ENCODE measurements at places on chromosomes 3 and 15.
A peak's percentile ranks its signal among the peaks of the same experiment; 100 is the strongest.

- H3K27ac ChIP-seq: no peak overlapping the region
- H3K36me3 ChIP-seq: no peaks in the 10 kb centered on the region
- no peak overlapping the region for H3K4me3 ChIP-seq
- no peak for DNase-seq
- H3K4me1 ChIP-seq: no peaks in the 10 kb centered on the region
Observed at GRCh38 chr3:66534304-66534845, 33.6 kb upstream of the LRIG1 start.

DNA sequence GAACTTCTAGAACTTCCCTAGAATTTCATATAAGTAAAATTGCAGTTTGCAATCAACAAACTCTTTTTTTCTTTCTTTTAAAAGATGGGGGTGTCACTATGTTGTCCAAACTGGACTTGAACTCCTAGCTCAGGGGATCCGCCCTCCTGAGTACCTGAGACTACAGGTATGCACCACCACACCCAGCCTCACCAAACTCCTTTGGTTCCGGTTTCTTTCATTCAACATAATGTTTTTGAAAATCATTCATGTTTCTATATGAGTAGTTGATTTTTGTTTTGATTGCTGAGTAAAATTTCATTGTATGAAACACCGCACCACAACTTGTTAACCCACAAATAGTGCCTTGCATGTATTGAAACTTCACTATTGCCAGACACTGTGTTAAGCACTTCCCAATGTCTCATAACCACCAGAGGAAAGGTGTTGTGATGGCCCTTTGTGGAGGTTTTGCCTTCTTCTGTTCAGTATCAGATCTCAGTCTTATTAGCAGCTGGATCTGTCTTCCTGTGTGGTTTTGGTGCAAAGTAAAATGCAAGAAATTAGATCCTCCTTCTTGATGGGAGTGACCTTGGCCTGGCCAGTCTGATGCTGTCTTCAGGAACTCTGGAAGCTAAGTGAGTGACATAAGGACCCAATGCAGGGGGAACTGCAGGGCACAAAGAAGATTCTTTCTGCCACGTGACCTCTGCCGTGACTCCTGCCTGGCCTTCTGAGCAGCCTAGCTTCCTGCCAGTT lies 78.8 kb upstream of the UBE2E1 start:
- no peaks in the 10 kb centered on the region for H3K27me3 ChIP-seq
- H3K4me1 ChIP-seq: no peaks in the 10 kb centered on the region
- H3K27ac ChIP-seq: no peak overlapping the region
- no peak overlapping the region for H3K4me3 ChIP-seq
- H3K36me3 ChIP-seq: no peaks in the 10 kb centered on the region

GRCh38 chr15:92690395-92690794 lies 34.8 kb upstream of the FAM174B start:
- no peaks in the 10 kb centered on the region for H3K36me3 ChIP-seq
- no peak overlapping the region for H3K4me3 ChIP-seq
- no peak overlapping the region for H3K27ac ChIP-seq
- H3K4me1 ChIP-seq: no peaks in the 10 kb centered on the region
- DNase-seq: no peak
- no peaks in the 10 kb centered on the region for H3K27me3 ChIP-seq

DNA sequence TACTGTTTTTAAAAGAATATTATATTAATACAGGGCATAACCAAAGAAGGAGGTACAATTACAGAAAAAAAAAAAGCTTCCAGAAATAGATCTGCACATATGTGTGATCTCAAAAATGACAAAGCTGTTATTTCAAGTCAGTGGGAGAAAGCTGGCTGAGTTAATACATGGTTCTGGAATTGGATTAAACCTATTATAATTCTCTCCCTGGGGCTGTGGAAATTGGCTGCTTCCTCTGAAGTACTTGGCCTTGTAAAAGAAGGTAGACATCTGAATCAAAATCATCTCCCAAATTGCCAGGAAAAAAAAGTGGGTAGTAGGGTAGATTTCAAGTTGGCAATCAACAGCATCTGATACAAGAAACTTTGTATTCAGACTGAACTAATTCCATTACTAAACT lies 723.9 kb upstream of the ALCAM start:
- DNase-seq: no peak
- no peaks in the 10 kb centered on the region for H3K36me3 ChIP-seq
- H3K27ac ChIP-seq: no peak overlapping the region
- no peak overlapping the region for H3K4me3 ChIP-seq
- no peaks in the 10 kb centered on the region for H3K27me3 ChIP-seq
- H3K4me1 ChIP-seq: no peaks in the 10 kb centered on the region

GRCh38 chr15:63370764-63371163 lies 10.9 kb downstream of the CA12 start:
- no peak for DNase-seq
- H3K4me1 ChIP-seq: no peaks in the 10 kb centered on the region
- no peaks in the 10 kb centered on the region for H3K27me3 ChIP-seq
- no peaks in the 10 kb centered on the region for H3K36me3 ChIP-seq
- no peak overlapping the region for H3K4me3 ChIP-seq

DNA sequence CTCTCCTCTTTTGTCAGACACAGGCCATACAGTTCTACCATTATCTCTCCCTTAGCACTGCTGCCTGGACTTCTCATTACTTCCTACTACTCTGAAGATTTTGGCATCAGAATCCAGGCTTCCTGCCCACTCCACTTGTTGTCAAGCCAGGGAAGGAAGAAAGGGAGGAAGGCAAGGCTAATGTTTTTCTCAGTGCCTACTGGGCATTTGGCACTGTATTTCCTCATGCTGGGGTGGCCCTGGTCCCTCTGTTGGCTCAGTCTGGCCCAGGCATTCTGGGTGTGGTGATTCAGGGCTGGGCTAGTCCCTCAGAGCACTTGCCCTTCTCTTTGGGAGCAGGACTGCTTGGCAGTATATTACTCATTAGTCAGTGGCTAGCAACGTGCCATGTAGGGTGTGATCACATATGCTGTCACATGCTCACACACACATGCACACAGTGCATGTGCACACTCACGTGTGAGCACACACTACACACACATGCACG lies 52.9 kb downstream of the BSN start:
- H3K36me3 ChIP-seq: no peaks in the 10 kb centered on the region
- H3K4me1 ChIP-seq: no peaks in the 10 kb centered on the region
- DNase-seq: no peak
- H3K27ac ChIP-seq: no peak overlapping the region
- no peaks in the 10 kb centered on the region for H3K27me3 ChIP-seq
- no peak overlapping the region for H3K4me3 ChIP-seq

- no peak for DNase-seq
- H3K4me1 ChIP-seq: no peaks in the 10 kb centered on the region
- H3K4me3 ChIP-seq: no peak overlapping the region
- H3K36me3 ChIP-seq: no peaks in the 10 kb centered on the region
- no peak overlapping the region for H3K27ac ChIP-seq
Observed at GRCh38 chr3:136783708-136784191, 31.6 kb upstream of the STAG1 start.

GRCh38 chr3:151445273-151446001 lies 15.4 kb downstream of the IGSF10 start:
- no peaks in the 10 kb centered on the region for H3K36me3 ChIP-seq
- H3K27me3 ChIP-seq: no peaks in the 10 kb centered on the region
- DNase-seq: peak; percentile 66

DNA sequence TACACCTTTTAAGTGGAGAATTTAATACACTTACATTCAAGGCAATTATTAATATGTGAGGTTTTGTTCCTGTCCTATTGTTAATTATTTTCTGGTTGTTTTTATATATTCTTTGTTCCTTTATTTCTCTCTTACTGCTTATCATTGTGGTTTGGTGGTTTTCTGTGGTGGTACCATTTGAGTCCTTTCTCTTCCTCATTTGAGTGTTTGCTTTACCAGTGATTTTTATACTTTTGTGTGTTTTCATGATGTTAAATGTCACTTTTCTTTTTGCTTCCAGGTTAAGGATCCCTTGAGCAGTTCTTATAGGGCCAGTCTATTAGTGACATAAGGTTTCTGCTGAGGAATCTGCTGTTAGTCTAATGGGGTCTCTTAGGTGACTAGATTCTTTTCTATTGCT lies 116.5 kb downstream of the LRRK1 start:
- H3K27me3 ChIP-seq: no peaks in the 10 kb centered on the region
- no peak overlapping the region for H3K27ac ChIP-seq
- no peak for DNase-seq
- no peaks in the 10 kb centered on the region for H3K4me1 ChIP-seq
- no peaks in the 10 kb centered on the region for H3K36me3 ChIP-seq
- no peak overlapping the region for H3K4me3 ChIP-seq

DNA sequence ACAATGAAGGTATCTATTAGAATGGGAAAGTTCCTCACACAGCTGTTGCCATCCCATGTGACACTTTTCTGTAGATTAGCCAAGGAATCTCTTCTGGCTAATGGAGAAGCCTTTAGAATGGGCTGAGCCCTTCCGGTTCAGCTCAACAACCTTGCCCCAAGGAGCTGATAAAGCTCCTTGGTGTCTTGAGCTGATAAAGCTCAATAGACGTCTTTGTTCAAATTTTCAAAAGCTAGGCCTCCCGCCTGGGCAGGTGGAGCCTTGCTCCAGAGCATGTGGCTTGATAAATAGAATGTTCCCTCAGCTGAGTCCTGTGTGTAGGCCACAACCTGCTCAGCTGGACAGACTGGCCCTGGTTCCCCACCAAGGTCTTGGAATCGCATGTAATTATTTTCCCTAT lies 7.2 kb upstream of the BNIP2 start:
- no peaks in the 10 kb centered on the region for H3K4me1 ChIP-seq
- H3K27ac ChIP-seq: no peak overlapping the region
- no peak overlapping the region for H3K4me3 ChIP-seq
- no peaks in the 10 kb centered on the region for H3K27me3 ChIP-seq
- DNase-seq: no peak

DNA sequence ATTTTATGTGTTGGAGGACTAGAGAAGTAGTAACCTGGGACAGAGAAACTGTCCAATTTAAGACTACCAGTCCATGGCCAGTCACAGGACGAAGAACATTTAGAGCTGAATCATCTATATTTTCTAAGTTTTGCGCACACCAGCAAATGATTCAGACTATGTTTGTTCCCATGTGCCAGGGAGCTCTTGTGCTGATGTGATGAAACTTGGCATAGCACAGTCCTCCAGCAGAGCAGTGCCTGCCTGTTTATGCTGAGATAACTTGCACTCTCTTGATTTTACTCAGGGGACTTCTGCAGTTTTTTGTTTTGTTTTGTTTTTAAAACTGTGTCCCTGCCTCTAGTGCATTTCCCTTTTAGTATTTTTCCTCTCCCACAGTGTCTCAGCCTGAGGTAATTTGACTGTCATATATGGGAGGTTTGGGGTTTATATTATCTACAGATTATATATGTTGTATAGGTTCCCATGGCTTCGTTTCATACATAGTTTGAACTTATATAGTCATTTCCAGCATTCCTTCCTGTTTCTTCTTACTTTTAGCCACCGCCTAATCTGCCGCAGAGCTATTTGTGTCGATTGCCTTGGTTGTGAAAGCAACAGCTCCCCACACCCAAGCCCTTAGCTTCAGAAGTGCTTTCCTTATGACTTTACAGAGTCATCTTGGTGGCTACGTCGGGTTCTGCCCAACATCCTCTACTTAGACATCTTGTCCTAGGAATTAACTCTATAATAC lies 45.5 kb downstream of the PPM1L start:
- no peak overlapping the region for H3K27ac ChIP-seq
- no peaks in the 10 kb centered on the region for H3K36me3 ChIP-seq
- H3K4me1 ChIP-seq: no peaks in the 10 kb centered on the region
- H3K27me3 ChIP-seq: no peaks in the 10 kb centered on the region

DNA sequence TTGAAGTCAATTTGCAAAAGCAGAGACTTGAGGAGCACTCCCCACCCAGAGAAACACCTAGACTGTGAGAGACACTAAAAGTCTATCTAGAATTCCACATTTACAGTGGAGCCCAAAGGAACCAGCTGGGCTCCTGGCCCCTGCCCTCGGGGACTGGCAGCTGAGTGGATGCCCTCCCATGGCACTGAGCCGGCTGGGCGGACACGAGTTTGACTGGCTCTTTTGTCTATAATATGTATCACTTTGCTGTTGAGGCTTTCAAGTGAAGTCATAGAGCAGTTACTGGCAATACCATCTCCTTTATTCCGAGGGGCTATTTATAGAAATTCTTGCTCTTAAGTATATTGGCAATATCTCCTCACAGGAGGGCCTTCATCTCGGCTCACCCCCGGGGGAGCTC lies 65.8 kb upstream of the TNFAIP8L3 start:
- no peaks in the 10 kb centered on the region for H3K36me3 ChIP-seq
- H3K4me1 ChIP-seq: no peaks in the 10 kb centered on the region
- no peak overlapping the region for H3K4me3 ChIP-seq
- H3K27ac ChIP-seq: no peak overlapping the region
- no peak for DNase-seq

- no peaks in the 10 kb centered on the region for H3K27me3 ChIP-seq
- H3K27ac ChIP-seq: no peak overlapping the region
- no peaks in the 10 kb centered on the region for H3K4me1 ChIP-seq
Observed at GRCh38 chr3:118001380-118001779, 1033.3 kb downstream of the IGSF11 start.

GRCh38 chr15:99744142-99744541 lies 10.9 kb upstream of the LYSMD4 start:
- no peak for DNase-seq
- H3K4me3 ChIP-seq: no peak overlapping the region
- no peaks in the 10 kb centered on the region for H3K36me3 ChIP-seq
- H3K27ac ChIP-seq: no peak overlapping the region
- no peaks in the 10 kb centered on the region for H3K27me3 ChIP-seq

DNA sequence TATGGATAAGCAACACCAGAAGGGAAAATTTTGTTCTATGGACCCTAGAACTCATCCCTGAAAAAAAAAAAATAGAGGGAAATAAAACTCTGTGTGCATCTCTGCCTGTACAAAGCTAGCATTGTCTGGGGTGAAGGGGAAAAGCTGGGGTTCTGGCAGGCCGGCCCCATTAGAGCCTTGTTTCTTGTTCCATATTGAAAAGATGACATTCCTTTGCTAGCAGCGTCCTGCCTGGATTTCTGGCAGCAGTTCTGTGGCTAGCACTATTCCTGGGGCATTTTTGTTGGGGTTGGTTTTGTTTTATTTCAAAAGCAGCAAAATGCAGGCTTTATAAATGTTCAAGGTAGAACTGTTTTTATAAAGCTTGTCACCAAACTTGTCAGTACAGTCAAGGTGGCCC lies 45.2 kb downstream of the RARB start:
- H3K27ac ChIP-seq: no peak overlapping the region
- H3K27me3 ChIP-seq: no peaks in the 10 kb centered on the region
- no peak overlapping the region for H3K4me3 ChIP-seq
- H3K36me3 ChIP-seq: no peaks in the 10 kb centered on the region

- no peaks in the 10 kb centered on the region for H3K4me1 ChIP-seq
- H3K27ac ChIP-seq: no peak overlapping the region
- H3K4me3 ChIP-seq: no peak overlapping the region
- no peaks in the 10 kb centered on the region for H3K27me3 ChIP-seq
Observed at GRCh38 chr3:42290966-42291714, 25.2 kb upstream of the CCK start.

Measured in aorta (tissue), 5 donors.